ENCODE measurements at places on chromosomes 3 and 15.
A peak's percentile ranks its signal among the peaks of the same experiment; 100 is the strongest.

GRCh38 chr3:121834157-121834670 lies 646 bp downstream of the IQCB1 start:
- H3K4me1 ChIP-seq, result peaks cover 11% of the 10 kb centered on the region
- H3K36me3 ChIP-seq, result 0 out of 2 replicates have a peak, but pooled peaks cover 10% of the 10 kb centered on the region
- H3K4me3 ChIP-seq, result peak overlapping the region; percentile 94
- DNase-seq, result no peak
- H3K27me3 ChIP-seq, result no peaks in the 10 kb centered on the region

DNA sequence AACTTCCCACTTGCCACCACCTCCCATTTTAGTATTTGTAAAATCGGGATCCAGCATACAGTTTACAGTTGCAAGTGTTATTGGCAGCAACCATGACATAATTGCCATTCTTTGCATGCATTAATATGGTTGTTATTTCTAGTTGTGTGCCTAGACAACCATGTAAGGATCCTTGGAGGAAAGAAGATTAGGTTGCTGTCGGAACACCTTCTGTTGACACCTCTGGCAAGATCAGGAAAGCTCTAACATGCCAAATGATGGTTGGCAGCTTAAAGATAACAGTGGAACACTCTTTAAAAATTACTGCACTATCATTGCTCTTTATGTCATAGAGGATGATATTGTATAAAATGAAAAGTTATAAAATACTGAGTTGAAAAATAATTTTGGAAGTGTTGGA lies 313.5 kb upstream of the RARB start:
- DNase-seq, result no peak
- no peaks in the 10 kb centered on the region for H3K27me3 ChIP-seq
- no peak overlapping the region for H3K4me3 ChIP-seq
- no peaks in the 10 kb centered on the region for H3K36me3 ChIP-seq

GRCh38 chr3:178295292-178295912 lies 240.8 kb upstream of the KCNMB2 start:
- no peaks in the 10 kb centered on the region for H3K27me3 ChIP-seq
- no peaks in the 10 kb centered on the region for H3K36me3 ChIP-seq
- H3K27ac ChIP-seq, result no peak overlapping the region
- H3K4me3 ChIP-seq, result no peak overlapping the region
- DNase-seq, result no peak

DNA sequence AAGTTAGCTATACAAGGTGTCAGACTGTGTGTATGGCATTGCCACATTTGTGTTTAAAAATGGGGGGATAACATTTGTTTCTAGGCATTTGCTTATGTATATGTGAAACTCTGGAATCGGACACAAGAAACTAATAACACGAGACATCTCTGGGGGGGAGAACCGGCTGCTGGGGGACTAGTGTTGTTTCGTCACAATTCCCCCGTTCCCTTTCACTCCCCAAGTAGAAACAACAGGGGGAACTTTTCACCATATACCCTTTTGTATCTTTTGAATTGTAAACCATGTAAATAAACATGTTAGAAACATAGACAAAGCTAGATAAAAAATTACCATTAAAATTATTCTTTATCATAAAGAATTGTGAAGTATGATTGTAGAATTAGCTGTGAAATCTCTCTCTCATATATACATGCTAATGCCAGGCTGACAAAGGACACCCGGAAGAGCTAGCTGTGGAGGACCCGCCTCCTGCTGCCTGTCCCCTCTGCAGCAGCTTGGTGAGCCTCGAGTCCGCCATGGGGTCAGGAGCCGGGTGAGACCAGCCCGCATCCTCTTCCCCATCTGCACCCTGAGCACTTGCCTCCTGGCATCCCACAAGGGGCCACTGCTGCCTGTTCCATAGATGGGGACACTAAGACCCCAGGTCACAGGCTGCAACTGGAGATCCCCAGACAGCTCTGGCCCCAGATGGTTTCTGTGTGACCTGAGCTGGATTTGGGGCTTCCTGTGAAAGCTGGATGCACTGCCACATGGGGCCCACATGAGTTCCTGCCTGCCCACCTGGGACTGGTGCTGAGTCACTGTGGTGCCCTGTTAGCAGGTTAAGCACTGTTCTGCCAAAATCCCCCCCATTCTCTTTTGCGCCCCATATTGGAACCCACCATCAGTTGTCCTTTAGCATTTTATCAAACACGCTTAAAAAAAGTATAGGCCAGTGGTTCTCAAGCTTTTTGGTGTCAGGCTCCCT lies 91.6 kb downstream of the IQSEC1 start:
- no peak overlapping the region for H3K27ac ChIP-seq
- DNase-seq, result no peak
- H3K4me1 ChIP-seq, result no peaks in the 10 kb centered on the region

DNA sequence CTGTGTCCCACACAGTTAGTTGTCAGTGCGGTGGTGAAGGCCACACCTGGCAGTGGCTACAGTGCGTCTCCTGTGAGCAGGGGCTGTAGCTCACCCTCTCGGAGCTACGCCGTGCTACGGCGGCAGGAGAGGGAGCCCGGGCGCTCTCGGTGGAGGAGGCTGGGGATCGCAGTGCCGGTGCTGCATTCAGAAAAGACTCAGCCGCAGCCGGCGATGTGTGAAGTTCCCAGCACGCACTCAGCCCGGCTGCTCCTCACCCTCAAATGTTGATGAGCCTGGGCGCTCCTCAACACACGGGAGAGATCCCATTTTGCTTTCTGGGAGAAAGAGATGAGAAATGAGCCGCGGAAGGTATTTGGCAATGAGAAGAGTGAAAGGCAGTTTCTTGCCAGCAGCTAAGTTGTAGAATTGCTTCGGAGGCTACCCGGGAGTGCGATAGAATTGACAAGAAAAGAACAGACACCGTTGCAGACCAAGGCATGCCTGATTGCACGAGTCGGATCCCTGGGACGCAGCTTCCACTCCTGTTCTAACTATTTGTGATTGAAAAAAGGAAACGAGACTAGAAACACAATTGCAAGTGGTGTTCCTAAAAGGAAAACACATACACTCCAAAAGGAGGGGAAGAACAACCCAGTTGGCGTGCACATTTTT lies at the start of gene UNC13C:
TSS of gene UNC13C (plus strand) at position 189 of the 654 bp plus-strand sequence. CDS start 34,463 bp downstream, outside the sequence.
- no peaks in the 10 kb centered on the region for H3K4me1 ChIP-seq
- H3K27ac ChIP-seq, result no peak within 1 kb of the TSS
- H3K27me3 ChIP-seq, result peaks cover 14% of the 10 kb centered on the region
- H3K36me3 ChIP-seq, result no peaks in the 10 kb centered on the region
- no peak within 1 kb of the TSS for H3K4me3 ChIP-seq
- DNase-seq, result no peak

Measured in PC-9 (cell line).